ENCODE measurements at places on chromosomes 11 and 22. TPM values are rescaled to one million over a fixed set of nuclear protein-coding genes. Genes with fewer than 3 reads are reported as not detected.

DNA sequence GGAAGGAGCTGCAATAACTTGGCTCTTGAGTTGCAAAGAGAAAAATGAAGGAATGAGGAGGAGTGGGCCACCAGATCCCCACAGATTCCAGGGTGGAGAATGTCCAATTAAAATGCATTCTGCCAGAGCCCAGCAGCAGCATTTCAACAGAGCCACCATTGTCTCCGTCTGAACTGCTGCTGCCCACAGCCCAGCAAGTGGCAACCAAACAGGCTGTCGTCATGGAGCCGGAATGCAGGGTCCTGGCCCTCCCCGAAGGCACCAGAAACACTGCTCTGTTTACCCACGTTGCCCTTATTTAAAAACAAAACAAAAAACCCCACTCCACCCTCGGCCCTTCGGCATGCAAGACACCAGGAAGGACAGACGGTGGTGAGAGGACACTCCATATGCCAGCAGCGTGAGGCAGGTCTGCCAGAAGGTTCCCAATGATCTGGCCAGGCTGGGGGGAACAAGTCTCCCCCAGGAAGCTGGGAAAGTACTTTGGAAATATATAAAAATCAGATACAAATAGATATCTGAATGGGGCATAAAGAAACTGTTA, 32.5 kb downstream of the PLEKHA7 start:
- no peak for DNase-seq

DNA sequence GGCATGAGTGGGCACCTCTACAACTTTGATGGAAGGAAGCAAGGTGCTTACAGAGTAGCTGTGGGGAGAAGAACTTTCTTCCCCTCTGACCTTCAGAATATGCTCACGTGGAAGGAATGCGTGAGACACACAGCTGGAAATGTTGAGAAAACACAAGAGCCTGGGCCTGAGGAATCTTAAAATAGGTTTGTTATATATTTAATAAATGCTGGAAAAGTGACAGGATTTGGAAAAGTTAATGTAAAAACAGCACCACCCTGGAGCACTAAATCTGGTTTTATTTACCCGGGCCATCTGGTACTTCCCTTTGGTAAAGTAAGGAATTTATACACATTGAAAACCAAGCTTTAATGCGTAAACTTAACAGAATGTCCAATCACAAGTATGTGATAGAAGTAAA, 14.0 kb upstream of the AMPD3 start:
- DNase-seq = no peak

DNA sequence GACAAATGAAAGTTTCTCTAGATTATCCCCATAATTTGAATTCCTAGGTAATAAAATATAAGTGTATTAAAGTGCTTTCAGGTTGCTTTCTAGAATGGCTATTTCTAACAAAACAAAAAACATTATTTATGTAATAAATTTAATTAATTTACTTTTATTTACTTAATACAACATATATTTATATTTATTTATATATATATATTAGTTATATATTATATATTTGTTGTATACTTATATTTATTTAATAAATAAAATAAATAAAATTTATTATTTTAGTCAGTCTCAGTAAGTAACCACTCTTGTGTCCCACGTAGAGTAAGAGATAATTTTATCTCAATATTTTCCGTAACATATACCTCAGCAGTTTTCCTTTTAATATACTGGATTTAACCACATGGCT, 1031.6 kb upstream of the CNTN5 start:
- no peak for DNase-seq

DNA sequence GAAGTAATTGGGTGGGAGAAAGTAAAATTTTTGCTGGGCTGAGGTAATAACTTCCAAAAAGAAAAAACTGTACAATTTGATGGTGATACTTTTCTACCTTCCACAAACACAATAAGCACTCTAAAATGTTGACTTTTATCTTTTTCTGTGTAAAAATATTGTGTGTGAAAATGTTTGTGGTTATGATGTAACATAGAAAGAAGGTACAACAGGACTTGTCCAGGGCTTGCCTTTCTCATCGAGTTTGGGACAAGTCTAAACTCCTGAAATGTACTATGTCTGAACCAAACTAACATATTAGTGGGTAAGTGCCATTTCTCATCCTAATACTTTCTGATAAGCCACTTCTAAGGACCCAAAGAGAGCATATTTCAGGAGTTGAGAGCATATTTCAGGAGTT, 174.2 kb upstream of the PDGFD start:
- no peak for DNase-seq

DNA sequence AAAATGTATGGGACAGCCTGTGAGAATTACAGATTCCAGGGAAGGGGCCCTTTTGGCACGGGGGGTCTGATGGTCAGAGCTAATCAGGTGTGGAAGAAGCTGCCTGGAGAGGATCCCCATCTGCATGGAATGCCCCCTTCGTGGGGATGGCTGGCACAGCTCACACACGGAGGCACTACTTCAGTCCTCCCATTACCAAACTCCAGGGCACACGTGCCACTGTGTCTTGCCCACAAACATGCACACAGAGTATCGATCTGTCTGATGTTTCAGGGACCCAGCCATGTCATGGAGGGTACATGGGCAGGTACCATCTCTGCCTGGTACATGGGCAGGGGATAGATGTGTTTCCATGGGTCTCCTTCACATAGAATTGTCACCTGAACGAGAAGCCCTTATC, 14.7 kb downstream of the KCNQ1OT1 start:
- no peak for DNase-seq

DNA sequence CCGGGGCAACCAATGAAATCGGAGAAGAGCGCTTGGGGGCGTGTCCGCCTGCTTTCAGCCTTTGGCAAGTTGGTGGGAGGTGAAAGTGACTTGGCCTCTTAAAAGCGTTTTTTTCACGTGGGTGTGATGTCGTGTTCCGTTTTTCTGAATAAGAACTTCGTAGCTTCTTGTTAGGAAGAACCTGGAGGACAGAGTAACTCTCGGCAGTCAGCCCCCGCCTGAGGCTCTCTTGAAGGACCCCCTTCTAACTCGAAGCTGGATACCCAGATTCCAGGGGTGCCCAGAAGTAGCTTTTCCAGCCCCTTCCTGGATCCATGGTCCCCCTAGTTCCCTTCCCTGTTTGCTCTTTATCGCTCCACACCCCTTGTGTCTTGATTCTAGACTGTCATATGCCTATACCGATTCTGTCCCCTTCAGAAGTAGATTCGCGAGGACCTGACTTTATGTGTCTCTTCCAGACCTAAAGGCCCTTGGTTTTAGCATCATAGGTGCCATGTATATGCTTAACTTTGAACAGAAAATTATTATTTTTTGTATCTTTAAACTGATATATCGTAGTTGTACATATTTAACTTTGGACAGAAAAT, 915 bp upstream of the OSBP start:
- DNase-seq = no peak

- DNase-seq = no peak
These were observed 34.3 kb downstream of the RCOR2 start for GRCh38 chr11:63882555-63883242.

DNA sequence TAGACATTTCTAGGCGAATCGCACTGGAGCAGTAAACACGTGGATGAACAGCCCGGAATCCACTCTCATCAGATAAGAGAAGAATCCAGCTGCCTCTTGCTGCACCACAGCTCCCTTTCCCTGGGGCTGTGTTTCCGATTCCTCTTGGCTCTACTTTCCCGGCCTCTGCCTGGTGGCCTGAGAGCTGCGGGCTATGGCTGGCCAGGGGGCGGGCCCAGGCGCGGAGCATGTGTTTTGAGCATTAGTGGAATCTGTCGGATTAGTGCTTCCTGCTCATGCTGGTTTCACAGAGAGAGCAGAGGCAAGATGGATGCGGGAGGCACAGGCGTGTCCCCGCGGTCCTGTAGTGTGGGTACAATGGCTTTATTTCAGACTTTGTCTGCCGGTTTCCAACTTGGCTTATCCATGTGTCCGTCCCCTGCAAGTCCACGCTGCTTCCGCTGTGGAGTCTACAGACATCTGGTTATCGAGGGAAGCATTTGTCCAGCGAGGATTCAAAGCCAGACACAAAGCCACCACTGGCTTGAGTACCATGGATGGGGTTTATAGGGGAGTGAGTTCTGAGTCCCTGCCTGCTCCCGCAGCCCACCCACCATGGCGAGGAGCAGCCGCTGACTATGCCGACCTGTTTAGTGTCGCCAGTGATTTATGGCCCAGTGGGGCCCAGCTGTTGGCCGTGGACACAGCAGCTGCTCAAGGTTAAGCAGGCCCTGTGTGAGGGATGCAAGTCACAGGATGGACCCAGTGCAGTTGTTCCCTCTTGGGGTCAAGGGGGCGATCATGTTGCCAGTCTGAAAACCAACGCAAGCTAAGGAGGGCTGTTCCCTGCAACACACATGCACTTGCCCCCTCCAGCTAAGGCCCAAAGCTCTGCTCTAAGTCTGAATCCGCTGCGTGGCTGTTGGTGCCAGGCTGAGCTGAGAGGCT, 43.3 kb upstream of the EP300 start:
- DNase-seq = peak; percentile 36

Gene SLC2A11
- total RNA-seq = 9.2 TPM

Gene EIF3D
- total RNA-seq = 278 TPM

Gene EMID1
- 2.5 TPM for total RNA-seq

Gene MMP13
- total RNA-seq = not detected

Gene LDLRAD3
- 24.2 TPM for total RNA-seq

Gene LIF
- 1.3 TPM for total RNA-seq

Gene TTLL1
- total RNA-seq = 3.5 TPM

Measured in omental fat pad (tissue), 4 donors.